ENCODE measurements at places on chromosomes 4 and X.

GRCh38 chr4:10200869-10201268 lies 84.3 kb upstream of the WDR1 start:
- DNase-seq, result no peak

DNA sequence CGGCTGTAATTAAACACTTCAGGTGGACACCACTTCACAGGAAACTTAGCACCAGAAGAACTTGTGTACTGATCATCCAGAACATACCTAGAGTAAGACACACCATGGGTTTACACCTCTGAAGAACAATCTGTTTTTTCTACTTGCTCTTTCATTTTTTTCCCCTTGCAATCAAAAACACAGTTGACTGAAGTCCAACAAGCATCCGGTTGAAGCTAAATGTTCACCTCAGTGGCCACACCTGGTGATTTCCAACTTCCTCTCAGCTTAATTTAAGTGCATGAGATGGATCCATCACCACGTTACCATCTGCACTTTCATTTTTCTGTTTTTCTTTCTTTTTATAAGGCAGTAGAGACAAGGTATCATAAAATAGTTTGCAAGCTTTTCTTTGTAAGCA lies 4.9 kb upstream of the TXK start:
- DNase-seq, result no peak

- no peak for DNase-seq
Observed at GRCh38 chr4:38062088-38062775, 102.0 kb downstream of the PTTG2 start.

DNA sequence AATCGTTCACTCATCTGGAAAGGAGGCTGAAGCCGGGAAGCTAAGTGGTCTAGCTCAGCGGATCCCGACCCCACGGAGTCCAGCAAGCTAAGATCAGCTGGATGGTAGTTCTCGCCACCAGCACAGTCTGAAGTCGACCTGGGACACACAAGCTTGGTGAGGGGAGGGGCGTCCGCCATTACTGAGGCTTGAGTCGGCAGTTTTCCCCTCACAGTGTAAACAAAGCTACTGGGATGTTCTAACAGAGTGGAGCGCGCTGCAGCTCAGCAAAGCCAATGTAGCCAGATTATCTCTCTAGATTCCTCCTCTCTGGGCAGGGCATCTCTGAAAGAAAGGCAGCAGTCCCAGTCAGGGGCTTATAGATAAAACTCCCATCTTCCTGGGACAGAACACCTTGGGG lies 555.4 kb downstream of the BCOR start:
- DNase-seq, result no peak

GRCh38 chrX:2928191-2928582 lies 952 bp downstream of the ARSD start:
- DNase-seq, result peak; percentile 52

- DNase-seq, result no peak
Observed at GRCh38 chrX:802846-803245, 172.3 kb downstream of the SHOX start.

- no peak for DNase-seq
Observed at GRCh38 chr4:190018201-190018920, 8.7 kb downstream of the FRG2 start.

DNA sequence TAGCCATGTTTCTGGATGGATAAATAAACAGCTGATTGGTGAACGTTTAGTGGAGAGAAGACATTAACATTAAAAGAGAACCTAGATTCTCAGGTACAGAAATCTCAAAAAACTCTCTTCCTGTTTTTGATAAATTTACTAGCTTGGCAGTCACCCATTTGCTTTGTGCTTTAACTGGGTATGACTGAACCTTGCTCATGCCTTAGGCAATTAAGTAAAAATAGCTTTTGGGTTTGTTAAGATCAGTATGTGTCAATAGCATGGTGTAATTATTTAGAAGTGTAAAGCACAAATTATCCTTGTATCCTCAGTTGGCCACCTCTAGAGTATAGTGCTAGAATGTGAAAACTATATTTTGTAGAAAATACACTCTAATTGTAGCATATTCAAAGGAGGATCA lies 200.0 kb downstream of the CFAP299 start:
- DNase-seq, result no peak

- no peak for DNase-seq
Observed at GRCh38 chr4:88158489-88159228, at the start of gene ABCG2. Gene ABCG2, minus strand, starts transcription at chr4:88158639. Its CDS starts 18,644 bp downstream, at chr4:88139995.

DNA sequence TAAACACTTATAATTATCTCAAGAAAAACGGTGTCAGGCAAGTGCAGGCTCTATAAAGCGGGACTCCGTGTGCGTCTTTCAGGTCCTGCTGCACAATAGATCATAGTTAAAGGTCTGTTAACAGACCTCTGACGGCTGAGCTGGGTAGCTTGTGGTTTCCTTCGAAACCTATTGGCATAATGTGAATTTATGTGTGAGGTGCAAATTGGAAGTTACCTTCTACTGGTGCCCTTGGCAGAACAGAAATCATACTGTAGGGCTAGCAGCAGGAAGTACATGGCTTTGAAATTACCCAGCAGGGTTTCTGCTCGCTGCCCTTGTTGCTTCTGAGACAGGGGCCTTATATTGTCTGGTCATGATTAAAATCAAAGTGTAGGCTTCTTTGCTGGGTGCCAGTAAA lies 216.4 kb upstream of the HAND2 start:
- DNase-seq, result no peak

DNA sequence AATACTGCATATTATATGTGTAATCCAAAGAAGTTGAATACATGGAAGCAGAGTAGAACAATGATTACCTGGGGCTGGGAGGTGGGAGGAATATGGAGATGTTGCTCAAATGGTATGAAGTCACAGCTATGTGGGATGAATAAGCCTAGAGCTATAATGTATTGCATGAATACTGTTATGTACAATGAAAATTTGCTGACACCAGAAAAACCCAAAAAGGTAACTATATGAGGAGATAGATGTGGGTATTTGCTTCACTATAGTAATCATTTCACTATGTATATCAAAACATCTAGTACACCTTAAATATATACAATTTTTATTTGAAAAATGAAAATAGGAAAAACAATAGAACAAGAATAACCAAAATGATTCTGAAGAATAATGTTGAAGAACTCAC lies 11.2 kb downstream of the PAGE3 start:
- DNase-seq, result no peak

GRCh38 chr4:18935659-18936345 lies 914.2 kb upstream of the LCORL start:
- DNase-seq, result no peak

DNA sequence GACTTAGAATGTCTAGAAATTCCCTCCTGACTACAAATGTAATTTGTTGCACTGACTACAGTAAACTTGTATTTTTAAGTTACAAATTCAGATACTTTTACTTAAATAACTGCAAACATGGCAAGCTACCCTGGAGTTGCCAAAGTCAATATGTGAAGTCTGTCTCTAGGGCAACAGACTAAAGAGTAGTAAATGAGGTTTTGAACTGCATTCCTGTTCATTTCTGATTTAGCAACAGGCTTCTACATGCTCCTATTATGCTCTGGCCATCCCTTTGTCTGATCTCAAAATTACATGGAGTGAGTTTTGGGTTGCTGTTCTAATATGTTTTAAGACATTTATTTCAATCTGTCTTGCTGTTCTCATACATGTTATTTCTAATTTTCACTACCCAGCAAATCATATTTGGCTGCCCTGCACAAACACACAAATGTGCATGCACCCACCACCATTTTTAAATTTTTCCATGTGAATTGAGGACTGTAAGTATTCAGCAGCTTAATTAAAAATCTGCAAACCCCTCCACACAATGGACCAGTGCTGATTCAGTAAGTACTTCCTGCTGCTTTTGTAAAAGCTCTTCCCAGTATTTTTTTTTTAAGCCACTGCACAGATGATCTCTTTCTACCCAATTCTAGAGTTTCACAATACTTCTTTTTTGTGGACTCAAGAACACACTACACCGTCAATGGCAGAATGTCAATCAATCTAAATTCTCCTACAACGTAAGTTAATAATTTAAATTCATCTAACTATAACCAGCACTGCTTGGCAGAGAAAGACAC lies 26.7 kb downstream of the SH3RF1 start:
- DNase-seq, result no peak

DNA sequence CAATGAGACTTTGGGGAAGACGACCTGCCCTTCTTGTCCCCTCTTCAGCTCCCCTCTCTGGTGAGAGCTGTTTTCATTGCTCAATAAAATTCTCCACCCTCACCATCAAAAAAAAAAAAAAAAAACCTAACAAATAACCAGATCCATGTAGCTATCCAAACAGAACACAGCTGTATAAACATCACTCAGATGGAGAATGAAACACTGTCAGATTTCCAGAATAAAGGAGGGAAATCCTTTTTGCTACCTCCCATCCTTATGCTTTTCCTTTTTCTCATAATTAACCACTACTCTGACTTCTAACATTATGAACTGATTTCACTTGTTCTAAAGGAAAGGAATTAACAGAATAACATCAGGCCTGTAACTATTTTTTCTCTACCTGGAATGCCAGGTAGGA lies 155.6 kb downstream of the PPP4R3C start:
- DNase-seq, result no peak

GRCh38 chr4:54440394-54441136 lies 211.5 kb downstream of the PDGFRA start:
- DNase-seq, result no peak

- DNase-seq, result no peak
Observed at GRCh38 chr4:109657854-109658418, 45.3 kb downstream of the CASP6 start.

DNA sequence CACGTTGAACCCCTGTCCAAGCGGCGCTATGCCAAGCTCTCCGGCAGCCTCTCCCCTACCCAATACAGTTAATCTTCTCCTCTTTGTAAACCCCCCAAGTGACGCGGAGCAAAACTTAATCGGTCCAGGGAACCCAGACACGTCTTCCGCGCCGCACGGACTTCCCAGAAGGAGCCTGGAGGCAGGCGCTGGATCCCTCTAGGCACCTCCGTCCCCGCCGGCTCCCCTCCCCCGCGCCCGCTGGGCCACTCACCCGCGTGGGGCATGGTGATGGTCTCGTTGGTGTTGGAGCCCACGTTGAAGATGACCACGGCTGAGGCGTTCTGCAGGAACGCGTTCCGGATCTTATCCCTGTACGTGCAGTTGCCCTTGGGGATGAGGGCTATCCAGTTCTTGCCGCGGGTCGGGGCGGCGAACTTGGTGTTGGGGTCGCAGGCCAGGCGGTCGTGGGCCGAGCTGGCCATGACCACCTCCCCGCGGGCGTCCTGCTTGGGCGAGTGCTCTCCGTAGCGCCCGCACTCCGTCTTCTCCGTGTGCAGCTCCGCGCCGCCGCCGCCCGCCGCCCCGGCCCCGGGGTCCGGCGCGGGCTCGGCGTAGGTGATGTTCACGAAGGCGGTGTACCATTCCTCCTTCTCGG lies 1.1 kb downstream of the RNF150 start:
- DNase-seq, result no peak

- DNase-seq, result no peak
Observed at GRCh38 chrX:107935664-107936433, 46.3 kb downstream of the TEX13B start.

- DNase-seq, result no peak
Observed at GRCh38 chr4:3121596-3121995, 47.1 kb downstream of the HTT start.

DNA sequence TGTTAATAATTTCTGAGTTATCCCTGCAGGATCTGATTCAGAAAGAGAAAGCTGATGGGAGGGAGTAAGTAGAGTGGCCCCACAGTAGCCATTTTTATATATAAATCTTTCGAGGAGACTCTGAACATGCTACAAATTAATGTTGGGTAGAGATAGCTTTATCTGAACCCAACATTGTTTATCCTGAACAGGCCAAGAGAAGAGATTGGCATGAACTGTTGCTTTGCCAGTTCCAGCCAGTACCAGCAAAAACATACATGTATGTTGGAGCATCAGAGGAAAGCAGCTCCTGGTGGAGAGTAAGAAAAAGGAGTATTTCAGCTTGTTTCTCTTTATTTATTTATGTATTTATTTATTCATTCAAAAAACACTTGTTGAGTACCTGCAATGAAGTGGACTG lies 1.6 kb downstream of the MAOA start:
- DNase-seq, result no peak

DNA sequence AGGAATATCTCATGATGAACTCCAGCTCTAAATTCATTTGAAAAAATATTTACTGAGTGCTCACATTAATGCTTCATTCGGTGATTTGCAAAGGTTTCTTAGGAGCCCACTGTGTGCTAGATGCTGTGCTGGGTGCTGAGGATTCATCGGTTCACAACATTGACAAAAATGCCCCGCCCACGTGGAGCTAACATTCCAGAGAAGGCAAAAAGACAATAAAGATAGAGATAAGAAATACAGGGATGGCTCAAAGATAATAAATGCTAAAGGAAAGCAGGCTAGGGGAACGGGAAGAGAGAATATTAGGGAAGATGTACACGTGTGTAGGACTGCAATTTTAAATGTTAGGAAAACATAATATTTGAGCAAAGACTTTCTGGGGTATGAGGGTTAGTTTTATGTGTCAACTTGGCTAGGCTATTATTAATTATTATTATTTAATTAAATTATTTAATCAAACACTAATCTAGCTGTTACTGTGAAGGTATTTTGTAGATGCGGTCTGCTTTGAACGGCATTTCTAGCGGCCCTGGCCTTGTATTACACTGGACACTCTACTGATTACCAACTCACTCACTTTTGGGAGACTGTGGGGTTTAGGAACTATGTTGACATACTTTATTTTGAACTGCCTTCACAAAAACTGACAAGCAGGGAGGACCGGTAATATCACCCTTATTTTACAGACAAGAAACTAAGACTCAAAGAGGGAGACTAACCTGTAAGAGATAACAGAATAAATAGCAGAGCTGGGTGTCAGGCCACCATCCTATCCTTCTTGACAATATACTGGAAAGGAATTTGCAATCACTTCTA lies 61.9 kb upstream of the IRF2 start:
- no peak for DNase-seq

- DNase-seq, result no peak
Observed at GRCh38 chr4:125826801-125827695, 512.3 kb downstream of the FAT4 start.

GRCh38 chr4:157832596-157832995 lies 340.2 kb downstream of the GASK1B start:
- no peak for DNase-seq

DNA sequence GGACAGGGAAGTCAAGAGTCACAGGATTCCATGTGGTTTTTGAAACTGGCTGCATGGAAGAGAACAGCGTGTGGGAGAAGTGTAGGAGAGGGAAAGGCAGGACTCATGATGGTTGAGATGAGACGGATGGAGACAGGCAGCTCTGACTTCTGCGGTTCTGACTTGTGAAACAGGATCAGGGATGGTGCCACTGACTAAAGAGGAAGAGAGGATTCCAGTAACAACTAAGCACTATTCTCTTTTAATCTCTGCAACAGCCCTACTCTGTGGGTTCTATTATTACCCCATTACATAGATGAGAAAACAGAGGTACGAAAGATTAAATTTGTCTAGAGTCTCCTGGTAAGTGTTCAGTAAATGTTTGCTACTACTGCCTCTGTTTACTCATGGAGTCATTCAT lies 156.3 kb downstream of the CBR4 start:
- no peak for DNase-seq

DNA sequence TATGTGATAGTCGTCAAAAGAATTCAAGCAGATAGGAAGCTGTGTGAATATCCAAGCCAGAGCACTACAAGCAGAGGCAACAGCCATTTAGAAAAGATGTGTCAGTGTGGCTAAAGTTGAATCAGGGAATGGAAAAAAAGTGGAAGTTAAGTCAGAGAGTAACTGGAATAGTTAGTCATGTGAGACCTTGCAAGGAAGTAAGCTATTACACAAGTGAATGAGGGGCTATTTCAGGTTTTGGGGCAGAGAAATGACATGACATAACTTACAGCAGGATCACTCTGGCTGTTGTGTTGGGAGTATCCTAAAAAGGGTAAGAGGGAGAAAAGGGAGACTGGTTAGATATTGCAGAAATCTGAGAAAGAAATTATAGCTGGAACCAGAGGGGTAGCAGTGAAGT lies 236.6 kb upstream of the PCDH18 start:
- DNase-seq, result no peak
